ENCODE measurements at places on chromosomes 1 and 21.
A peak's percentile ranks its signal among the peaks of the same experiment; 100 is the strongest.

- DNase-seq = no peak
Measured at GRCh38 chr1:92551916-92552315, 65.2 kb upstream of the GFI1 start.

- no peak for DNase-seq
Measured at GRCh38 chr1:55203064-55203463, 12.1 kb downstream of the USP24 start.

- no peak for DNase-seq
Measured at GRCh38 chr1:23114424-23115079, 54.1 kb downstream of the LUZP1 start.

- no peak for DNase-seq
Measured at GRCh38 chr1:153470707-153471106, 10.3 kb upstream of the S100A7 start.

DNA sequence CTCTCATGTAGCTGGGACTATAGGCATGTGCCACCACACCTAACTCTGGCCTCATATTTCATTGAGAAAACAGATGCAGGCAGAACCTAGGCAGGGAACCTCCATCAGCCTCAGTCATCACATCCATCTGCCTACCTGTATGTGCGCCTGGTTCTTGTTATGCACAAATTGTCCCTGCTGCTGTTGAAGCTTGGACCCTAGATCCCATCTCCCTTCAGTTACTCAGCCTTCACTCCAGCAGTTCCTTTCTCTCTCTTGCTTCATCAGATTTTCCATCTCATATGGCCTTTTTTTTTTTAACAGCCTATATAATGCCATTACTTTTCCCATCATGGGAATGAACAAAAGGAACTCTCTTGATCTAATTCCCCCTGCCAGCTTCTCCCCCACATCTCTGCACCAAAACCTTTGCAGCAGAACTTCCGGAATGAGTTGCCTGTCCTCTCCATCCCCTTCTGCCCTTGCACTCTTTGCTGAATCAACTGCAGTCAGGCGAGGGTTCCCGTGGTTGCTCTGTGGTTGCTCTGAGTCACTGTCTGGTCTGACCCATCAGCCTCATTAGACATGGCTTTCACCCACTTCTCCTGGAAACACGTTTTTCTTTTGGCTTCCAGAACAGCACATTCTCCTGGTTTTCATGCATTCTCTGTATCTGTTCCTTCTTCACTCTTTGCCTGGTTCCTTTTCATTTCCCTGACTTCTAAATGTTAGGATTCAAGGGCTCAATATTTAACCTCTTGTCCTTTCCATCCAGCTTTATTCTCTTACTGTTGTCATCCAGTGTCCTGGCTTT is 41.5 kb downstream of the UBE4B start:
- peak; percentile 54 for DNase-seq

DNA sequence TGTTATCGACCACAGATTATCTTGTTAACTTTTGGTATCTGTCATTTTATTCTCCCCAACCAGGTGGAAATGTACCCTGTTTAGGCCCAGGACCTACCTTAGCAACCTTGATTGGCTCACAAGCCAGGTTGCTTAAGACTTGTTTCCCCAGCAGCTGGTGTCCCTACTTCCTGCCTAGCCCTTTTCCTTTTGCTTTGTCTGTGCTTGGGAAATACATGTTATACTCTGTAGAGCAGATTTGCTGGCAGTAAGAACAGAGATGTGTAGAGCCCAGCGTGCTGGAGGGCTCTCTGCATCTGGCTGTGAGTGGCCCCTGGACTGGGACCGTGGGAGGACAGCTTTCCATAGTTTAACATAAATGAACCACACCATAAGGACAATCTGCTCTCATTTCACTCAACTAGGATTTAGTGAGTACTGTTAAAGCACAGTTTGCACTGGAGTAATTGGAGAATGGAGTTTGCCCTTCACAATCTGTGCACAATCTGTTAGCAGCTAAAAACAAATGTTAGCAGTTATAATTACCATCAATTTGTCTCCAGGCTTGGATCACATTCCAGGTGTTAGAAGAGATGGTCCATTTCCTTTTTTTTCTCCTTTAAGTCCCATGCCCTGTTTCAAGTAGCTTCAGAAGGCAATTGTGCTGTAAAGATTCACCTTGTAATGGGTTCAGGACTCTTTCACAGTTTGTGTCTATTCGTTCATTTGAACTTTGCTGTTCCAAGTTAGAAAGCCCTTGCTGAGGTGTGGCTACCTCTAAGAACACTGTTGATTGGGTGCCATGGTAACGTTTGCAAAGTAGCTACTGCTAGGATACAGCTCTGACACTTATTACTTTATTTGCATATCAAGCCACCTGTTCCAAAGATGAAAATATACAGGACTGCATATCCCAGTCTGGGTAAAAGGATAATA is at the start of gene APOBEC4:
Gene APOBEC4 (minus strand): TSS at position 770 of the 915 bp plus-strand sequence. CDS start 4,535 bp downstream, outside the sequence.
- no peak for DNase-seq

DNA sequence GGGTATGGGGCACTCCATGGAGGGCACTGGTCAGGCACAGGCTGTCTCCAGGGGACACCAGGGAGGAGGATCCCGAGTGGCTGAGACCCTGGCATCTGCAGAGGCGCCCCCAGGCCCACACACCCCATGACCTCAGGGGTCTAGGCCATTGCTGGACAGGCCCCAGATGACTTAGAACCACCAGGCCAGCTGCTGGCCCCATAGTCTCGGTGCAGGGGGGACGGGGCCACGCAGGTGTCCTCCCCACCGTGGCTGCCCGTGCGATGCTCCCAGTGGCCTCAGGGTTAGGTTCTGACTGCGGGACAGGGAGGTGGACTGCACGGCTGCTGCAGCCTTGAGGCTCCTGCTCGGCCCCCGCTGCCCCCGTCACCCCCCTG is 44.0 kb downstream of the MORN1 start:
- DNase-seq = no peak

- DNase-seq = no peak
Measured at GRCh38 chr1:59511476-59512465, 214.9 kb downstream of the FGGY start.
